GM23338 (cell line): ENCODE measurements at places on chromosomes 6 and 20. TPM values are rescaled to one million over a fixed set of nuclear protein-coding genes. Genes with fewer than 3 reads are reported as not detected.

DNA sequence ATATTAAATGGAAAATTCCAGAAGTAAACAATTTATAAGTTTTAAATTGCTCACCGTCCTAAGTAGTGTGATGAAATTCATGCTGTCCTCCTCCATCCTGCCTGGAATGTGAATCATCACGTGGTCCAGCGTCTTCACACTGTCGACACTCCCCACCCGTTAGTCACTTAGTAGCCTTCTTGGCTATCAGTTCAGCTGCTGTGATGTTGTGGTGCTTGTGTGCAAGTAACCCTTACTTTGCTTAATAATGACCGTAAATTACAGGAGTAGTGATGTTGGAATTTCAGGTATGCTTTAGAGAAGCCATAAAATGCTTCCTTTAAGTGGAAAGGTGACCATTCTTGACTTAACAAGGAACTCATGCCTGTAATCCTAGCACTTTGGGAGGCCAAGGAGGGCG, 25.2 kb downstream of the RIOK1 start:
- no peaks in the 10 kb centered on the region for H3K27me3 ChIP-seq
- H3K36me3 ChIP-seq, result peaks cover 66% of the 10 kb centered on the region
- peak; percentile 11 for DNase-seq

- H3K4me3 ChIP-seq, result no peak overlapping the region
- no peak for DNase-seq
- H3K4me1 ChIP-seq, result no peaks in the 10 kb centered on the region
- H3K27me3 ChIP-seq, result no peaks in the 10 kb centered on the region
- H3K27ac ChIP-seq, result no peak overlapping the region
Observed at GRCh38 chr6:129248946-129249345, 366.0 kb downstream of the LAMA2 start.

GRCh38 chr6:104183816-104184435, 675.8 kb downstream of the HACE1 start:
- H3K4me3 ChIP-seq, result no peak overlapping the region
- no peaks in the 10 kb centered on the region for H3K27me3 ChIP-seq
- no peaks in the 10 kb centered on the region for H3K4me1 ChIP-seq

GRCh38 chr20:37396416-37397075, 50.6 kb downstream of the SRC start:
- peaks cover 21% of the 10 kb centered on the region for H3K4me1 ChIP-seq
- no peaks in the 10 kb centered on the region for H3K27me3 ChIP-seq
- H3K36me3 ChIP-seq, result no peaks in the 10 kb centered on the region
- DNase-seq, result peak; percentile 91
- H3K4me3 ChIP-seq, result peak overlapping the region; percentile 33; the same call in 1 of the 2 replicates

DNA sequence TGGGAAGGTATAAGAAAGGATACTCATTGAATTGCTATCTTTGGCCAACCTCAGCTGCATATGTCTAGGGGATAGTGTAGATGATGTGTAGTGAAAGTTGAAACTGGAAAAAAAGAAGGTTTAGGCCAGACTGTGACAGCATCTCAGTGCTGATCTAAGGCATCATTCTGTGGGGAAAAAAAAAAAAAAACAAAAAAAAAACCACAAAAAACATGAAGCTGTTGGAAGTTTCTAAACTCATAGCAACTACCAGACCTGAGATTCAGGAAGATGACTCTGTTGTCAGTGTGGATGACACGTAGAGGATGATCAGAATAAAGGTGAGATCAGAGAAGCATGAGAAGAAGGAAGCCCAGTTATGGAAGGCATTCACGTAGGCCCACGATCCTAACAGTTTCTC, 100.8 kb upstream of the CNKSR3 start:
- H3K36me3 ChIP-seq, result no peaks in the 10 kb centered on the region
- no peaks in the 10 kb centered on the region for H3K27me3 ChIP-seq
- H3K4me3 ChIP-seq, result no peak overlapping the region
- DNase-seq, result no peak

- H3K27ac ChIP-seq, result no peak overlapping the region
- no peak overlapping the region for H3K4me3 ChIP-seq
- no peak for DNase-seq
- H3K27me3 ChIP-seq, result no peaks in the 10 kb centered on the region
- no peaks in the 10 kb centered on the region for H3K36me3 ChIP-seq
Observed at GRCh38 chr6:19587238-19587942, 249.8 kb upstream of the ID4 start.

DNA sequence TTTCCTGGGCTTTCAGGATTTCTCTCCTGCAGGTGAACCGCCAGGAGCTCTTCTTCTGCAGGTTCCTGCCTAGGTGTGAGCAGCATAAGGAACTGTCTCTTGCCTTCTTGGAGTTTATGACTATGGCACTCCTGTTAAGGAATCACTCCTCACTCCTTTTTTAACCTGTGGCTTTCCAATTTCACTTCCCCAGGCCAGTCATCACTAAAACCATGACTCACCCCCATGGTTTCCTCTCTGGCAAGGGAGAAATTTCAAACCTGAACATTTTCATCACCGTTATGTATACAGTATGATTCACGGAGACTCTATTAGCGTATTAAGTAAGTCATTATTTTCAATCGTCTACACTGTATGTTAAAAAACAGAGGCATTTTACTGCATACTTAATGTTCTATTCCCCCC, 78.2 kb upstream of the ARID1B start:
- H3K4me1 ChIP-seq, result no peaks in the 10 kb centered on the region
- no peak overlapping the region for H3K27ac ChIP-seq
- no peaks in the 10 kb centered on the region for H3K27me3 ChIP-seq
- no peaks in the 10 kb centered on the region for H3K36me3 ChIP-seq
- H3K4me3 ChIP-seq, result no peak overlapping the region

- no peaks in the 10 kb centered on the region for H3K4me1 ChIP-seq
Observed at GRCh38 chr20:46099491-46100287, 9.9 kb upstream of the NCOA5 start.

- no peak for DNase-seq
- no peaks in the 10 kb centered on the region for H3K27me3 ChIP-seq
- H3K4me3 ChIP-seq, result no peak overlapping the region
- H3K4me1 ChIP-seq, result peaks cover 5% of the 10 kb centered on the region; the same call in 1 of the 2 replicates
Observed at GRCh38 chr20:63898882-63899558, 4.1 kb downstream of the DNAJC5 start.

DNA sequence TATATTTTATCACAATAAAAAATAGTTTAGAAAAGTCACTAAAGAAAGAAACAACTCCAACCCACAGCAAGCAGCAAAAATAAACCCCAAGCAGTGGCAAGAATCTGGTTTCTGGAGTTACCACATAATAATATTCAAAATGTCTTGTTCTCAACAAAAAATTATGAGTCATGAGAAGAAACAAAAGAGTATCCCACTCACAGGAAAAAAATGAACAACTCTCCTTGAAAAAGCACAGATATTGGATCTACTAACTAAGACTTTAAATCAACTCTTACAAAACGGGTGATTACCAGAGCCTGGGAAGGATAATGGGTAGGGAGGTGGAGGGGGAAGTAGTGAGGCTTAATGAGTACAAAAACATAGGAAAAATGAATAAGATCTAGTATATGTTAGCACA, 425.6 kb downstream of the PLCB1 start:
- no peak overlapping the region for H3K27ac ChIP-seq
- DNase-seq, result no peak
- no peaks in the 10 kb centered on the region for H3K4me1 ChIP-seq
- no peaks in the 10 kb centered on the region for H3K36me3 ChIP-seq

DNA sequence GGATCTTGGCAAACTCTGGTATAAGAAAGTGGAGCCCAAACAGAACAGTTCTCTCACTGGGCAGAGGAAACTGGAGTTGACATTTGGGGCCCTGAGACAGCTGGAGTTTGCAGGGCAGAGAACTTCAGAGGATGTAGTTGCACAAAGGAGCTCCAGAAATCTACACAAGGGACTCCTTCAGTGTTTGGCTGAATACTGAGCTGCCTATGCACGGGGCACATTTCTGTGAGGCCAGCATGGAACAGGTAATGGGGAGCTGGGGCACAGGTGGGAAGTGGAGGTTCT, 169.3 kb downstream of the ANKRD60 start:
- peaks cover 6% of the 10 kb centered on the region; the same call in 1 of the 2 replicates for H3K4me1 ChIP-seq
- H3K4me3 ChIP-seq, result no peak overlapping the region
- no peak for DNase-seq
- H3K27me3 ChIP-seq, result no peaks in the 10 kb centered on the region
- H3K27ac ChIP-seq, result no peak overlapping the region

DNA sequence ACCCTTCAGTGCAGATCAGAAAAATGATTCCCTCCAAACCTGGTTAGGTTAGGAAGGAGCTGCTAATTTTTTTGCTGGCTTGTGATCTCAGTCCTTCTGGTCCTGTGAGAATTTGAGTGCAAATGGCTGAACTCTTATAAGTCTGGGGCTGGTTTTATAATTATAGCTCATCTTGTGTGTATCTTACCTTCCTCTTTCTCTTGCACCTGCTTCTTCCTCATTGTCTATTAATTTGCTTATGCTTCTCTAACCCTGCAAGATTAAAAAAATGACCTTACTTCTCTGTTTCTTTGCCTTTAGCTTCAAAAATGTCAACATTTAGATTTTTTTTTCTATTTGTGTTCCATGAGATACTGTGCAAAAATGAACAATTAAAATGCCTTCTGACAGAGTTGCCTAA, 576.2 kb downstream of the DHX35 start:
- no peak overlapping the region for H3K4me3 ChIP-seq
- DNase-seq, result no peak
- no peaks in the 10 kb centered on the region for H3K36me3 ChIP-seq

DNA sequence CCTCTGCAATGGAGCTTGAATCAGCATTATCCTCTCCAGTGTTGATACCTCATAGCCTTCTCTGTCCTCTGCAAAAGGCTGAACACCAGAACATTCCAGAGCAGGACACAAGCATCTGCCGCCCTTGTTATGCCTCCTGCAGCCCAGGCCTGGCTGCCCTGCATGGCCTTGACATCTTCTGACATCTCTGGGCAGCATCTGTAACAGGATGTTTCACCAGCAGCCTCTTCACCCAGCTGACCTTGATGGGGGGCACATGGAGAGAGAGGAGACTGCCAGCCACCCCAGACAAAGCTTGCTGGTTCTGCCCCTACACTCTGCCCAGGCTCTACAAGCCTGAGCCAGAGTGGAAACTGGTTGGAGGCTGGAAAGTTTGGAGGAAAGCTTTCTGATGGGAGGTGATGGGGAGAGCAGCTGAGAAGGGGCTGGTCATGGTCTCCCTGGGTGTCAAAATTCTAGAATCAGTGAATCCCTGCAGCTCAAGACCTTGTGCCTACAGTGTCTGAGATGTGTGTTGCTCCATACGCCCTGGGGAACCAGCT, 145.1 kb downstream of the MRPL14 start:
- no peak for DNase-seq
- H3K27me3 ChIP-seq, result no peaks in the 10 kb centered on the region

- H3K4me3 ChIP-seq, result peak overlapping the region; percentile 78
- peaks cover 11% of the 10 kb centered on the region; the same call in 1 of the 2 replicates for H3K4me1 ChIP-seq
- no peaks in the 10 kb centered on the region for H3K36me3 ChIP-seq
- H3K27ac ChIP-seq, result peak overlapping the region; percentile 94
Observed at GRCh38 chr20:3820901-3821727, 767 bp downstream of the AP5S1 start.

DNA sequence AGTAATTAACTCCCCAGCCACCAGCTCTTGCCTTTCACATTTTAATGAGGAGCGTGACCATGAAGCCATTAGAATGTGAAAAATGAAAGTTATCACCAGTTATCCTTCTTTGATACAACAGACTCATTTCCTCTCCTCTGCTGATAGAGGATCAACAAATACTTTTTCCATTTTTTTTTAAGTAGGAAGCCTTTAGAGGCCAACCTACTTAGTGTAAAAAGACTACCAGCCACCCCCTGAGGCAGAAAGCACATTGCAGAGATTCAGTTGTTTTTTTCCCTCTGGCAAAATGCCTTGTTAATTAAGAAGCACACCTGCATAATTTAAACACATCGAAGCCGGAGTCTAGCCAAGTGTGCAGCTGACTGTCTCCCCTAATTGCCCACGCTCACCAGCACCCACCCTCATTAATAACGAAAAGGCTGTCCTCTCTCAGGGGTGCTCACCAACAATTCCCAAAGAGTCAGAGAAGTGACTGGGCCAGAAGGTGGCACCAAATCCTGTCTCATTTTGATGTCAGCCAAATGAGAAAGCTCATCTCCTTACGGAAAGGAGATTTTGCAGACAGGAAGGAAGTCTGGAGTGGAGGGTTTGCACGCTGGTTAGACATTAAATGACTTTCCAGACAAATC, 60.9 kb upstream of the MC3R start:
- no peaks in the 10 kb centered on the region for H3K36me3 ChIP-seq
- no peak overlapping the region for H3K4me3 ChIP-seq
- H3K27me3 ChIP-seq, result no peaks in the 10 kb centered on the region
- DNase-seq, result no peak
- H3K4me1 ChIP-seq, result no peaks in the 10 kb centered on the region
- no peak overlapping the region for H3K27ac ChIP-seq

- no peaks in the 10 kb centered on the region for H3K4me1 ChIP-seq
- H3K4me3 ChIP-seq, result no peak overlapping the region
- H3K27ac ChIP-seq, result no peak overlapping the region
- no peaks in the 10 kb centered on the region for H3K27me3 ChIP-seq
Observed at GRCh38 chr6:168368066-168368820, 48.7 kb upstream of the DACT2 start.

DNA sequence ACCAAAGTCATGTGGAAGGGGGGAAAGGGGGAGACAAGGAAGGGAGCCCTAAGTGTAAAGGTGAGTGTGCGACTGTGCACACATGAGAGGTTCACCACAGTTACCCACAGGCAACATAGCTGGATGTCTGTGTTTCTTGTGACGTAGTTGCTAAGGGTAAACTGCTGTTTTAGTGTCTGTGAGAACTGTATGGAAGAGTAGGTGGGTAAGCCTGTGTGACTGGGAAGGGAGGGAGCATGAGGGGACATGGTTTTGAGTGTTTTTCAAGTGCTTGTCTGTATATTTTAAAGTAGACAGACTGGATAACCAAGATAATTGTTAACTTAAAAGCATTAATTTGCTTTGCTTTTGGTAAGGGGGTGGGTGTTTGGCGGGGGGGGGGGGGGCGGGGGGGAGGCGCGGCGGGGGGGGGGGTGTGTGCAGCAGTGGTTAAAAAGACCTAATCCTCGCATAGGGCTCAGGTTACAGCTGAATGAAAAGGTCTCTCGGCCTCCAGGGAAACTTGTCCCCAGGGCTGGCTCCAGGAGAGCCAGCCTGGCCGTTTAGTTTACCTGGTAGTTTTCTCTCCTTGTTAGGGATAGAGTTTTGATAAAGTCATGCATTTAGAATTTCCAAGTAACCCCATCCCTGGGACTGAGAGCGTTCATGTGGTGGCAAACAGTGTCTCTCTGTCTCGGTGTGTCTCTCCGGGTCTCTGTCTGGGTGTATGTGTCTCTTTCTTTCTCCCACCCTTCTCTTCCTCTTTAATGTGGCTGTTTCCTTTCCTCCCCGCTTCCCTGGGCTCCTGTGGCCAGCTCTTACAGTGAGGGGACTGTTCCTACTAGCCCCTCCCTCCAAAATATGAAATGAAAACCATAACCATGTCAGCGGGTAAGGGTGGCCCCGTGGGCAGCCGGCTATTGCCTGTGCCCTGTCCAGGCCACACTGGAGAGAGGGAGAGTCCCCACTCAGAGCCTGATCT, 3.4 kb downstream of the SCUBE3 start:
- H3K36me3 ChIP-seq, result no peaks in the 10 kb centered on the region
- peak overlapping the region; percentile 42 for H3K4me3 ChIP-seq
- peak; percentile 44 for DNase-seq

The CST7 gene
- total RNA-seq, result not detected in 2 replicates

The CDH4 gene
- 4.0 and 4.2 TPM in 2 replicates for total RNA-seq
